Breast epithelium (tissue), 4 donors: ENCODE measurements at places on chromosomes 5 and 9.

GRCh38 chr9:100427366-100428263 lies 672 bp downstream of the MSANTD3 start:
- DNase-seq, result peak; percentile 53

- DNase-seq, result no peak
Observed at GRCh38 chr5:178361657-178362445, 129.2 kb upstream of the PHYKPL start.

DNA sequence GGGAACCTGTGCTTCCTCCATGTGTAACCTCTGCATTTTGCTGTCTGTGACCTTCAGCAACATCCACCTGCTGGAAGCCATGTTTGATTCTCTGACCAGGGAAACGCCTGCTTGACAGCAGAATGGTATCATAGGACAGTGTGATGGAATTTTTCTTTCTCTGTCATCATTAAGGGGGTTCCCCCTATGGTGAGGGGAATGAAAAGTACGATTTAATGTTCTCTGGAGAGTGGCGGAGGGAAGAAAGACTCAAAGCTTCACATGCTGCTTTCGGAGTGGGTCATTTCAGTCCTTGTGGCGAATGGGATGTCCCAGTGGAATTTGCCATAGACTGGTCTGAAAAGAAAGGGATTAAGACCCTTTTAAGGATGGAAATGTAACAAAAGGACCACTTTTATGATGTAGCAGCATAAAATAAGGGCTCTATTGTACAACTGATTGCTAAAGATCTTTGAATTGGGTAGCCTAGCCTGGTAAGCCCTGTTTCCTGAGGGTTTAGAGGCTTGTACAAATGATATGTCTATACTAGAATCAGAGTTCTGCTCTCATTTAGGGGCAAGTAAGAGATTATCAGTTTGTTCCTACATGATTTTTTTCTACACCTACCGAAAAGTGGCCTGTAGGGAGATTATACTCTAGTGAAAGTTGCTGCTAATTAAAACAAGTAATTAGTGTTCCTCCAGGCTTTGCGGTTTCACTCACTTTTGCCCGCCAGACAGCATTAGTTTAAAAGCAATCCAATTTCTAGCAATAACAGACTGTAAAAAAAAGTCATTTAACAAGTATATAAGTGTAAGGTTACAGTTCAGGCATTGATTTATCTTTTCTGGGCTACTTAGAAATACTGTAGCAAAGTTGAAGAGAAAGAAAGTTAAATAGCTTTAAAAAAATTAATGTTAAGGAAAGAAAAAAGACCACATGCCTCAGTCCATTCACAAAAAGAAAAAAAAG lies 904.5 kb downstream of the NR2F1-AS1 start:
- DNase-seq, result no peak

GRCh38 chr9:7509576-7510145 lies 289.9 kb downstream of the DMAC1 start:
- no peak for DNase-seq

DNA sequence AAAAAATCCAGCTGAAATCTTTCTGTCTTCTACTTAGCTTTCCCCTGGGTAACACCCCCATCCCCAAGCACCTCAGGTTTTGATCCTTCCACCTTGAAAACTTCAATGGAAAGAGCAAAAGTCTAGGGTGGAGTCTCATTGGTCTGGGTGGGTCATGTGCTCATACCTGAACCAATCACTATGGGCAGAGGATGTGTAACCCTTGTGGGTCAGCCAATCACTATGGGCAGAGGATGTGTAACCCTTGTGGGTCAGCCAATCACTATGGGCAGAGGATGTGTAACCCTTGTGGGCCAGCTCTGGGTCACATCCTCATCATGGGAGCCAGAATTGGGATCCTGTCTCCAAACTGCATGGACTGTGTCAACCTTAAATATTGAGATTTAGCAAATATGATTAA lies 18.5 kb downstream of the NAIF1 start:
- no peak for DNase-seq

DNA sequence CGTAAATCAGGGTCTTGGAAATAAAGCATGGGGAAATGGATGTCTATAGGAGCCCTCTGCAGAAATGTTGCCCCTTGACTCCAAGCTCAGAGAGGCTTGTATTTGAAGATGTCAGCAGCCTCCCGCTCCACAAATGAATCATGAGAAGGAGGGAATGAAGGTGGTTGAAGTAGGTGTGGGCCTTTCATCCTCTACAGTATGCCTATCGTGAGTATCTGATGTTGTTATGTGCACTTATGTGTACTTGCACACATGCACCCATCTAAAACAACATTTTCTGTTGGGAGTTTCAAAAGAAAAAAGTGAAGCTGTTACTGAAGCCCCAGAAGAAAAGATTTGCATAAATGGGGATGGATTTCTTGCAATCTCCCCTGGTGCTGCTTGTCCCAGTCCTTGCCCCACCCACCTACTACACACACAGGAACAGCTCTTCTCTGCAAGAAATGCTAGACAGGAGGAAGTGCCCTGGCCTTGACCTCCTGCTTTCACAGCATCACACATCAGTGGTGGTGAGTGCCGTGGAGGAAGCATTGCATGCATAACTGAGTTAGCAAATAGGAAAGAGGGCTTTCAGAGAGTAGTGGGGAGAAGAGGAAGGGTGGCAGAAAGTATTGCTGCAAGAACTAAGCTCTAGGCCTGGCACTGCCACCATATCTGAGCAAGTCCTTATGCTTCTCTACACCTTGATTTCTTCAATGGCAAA lies 156.1 kb downstream of the SNX18 start:
- no peak for DNase-seq

DNA sequence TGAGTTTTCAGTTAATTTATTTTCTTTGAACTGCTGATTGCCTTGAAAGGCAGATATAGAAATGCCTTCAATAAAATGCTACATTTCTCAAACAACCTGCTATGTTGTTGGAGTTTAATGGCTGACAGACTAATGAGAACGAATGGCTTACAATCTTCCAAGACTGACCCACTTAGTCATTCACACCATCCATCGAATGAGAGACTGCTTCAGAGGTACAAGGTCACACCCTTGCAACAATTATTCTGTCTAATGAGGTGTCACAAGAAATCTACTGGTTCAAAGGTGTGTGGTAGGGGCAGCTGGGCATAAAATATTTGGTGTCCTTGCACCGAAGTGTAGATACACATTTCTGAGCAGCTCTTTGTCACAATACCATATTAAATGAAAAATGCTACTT lies 18.3 kb downstream of the PTPRD start:
- DNase-seq, result no peak

- DNase-seq, result no peak
Observed at GRCh38 chr5:62305358-62305714, 670 bp upstream of the KIF2A start.

GRCh38 chr5:157709346-157709745 lies 21.9 kb upstream of the THG1L start:
- no peak for DNase-seq

DNA sequence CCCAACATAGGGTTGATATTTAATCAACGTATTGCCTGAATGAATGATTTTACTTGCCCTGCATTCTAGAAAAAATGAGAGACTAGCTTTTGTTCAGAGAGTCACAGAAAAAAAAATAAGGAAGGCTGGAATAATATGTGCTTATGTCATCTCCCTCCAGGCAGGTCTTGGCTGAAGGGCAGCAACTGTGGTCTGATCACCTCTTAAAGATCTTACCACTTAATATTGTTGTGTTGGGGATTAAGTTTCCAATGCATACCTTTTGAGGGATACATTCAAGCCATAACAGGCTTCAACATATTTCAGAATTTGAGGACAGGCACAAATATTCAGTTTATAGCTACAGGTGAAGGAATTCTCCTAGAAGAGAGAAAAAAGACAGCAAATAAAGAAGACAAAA lies 157.3 kb upstream of the S1PR3 start:
- no peak for DNase-seq

DNA sequence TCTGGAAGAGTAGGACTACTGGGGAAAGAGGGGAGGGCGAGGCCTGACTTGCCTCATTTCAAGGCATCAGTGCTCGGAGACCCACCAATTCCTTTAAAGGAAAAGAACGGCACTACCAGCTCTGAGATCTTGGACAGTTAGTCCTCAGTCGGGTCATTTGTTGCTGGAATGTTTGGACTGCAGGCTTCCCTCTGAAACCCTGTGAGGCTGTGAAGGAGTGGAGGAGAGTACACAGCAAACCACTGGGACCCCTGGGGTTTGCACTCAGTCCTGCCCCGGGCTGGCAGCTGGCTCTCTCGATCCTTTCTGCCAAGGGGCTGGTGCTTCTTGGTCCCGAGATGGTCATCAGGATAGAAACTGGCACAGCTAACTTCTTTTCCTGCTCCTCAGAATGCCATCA lies 194.5 kb downstream of the TRIO start:
- no peak for DNase-seq

DNA sequence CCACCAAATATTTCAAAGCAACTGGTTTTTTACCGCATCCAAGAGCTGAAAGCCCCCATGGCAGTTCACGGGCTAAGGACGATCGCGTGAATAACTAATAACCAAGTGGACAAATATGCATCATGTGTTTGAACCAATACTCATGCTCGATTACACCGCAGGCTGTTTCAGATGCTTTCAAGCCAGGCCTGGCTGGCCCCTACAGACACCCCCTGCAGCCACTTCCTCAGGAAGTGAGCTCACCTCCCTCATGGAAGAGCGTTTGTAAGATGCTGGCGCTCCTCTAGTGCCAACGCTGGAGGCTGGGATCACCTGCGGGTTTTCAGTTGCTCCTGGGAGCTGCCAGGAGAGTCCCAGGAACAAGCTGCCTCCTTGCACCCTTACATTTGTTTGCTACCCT lies 53.9 kb upstream of the PTCH1 start:
- no peak for DNase-seq

GRCh38 chr5:16668194-16668593 lies 51.4 kb upstream of the RETREG1 start:
- no peak for DNase-seq

GRCh38 chr5:67431191-67431590 lies 234.6 kb upstream of the CD180 start:
- DNase-seq, result no peak

DNA sequence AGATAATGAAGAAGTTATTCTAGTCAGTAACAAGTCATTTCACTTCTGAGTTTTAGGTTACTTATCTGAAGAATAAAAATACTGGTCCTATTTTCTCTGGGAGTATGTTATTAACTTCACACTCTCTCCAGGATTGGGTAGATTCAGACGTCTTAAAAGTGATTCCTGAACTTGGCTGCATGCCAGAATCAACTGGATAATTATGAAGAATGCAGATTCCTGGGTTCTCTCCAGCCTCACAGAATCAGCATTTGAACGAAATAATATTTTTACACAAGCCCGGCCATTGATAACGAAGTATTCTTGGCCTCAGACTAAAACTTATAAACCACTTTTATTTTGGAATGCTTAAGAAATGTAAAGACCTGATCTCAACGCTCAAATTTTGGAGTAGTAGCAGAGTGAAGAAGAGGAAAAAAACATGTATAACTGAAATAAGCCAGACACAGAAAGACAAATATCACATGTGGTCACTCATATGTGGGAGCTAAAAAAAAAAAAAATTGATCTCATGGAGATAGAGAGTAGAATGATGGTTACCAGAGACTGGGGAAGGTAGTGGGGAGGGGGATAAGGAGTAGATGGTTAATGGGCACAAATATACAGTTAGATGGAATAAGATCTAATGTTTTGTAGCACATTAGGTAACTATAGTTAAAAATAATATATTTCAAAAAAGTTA lies 507.3 kb downstream of the ISL1 start:
- no peak for DNase-seq

DNA sequence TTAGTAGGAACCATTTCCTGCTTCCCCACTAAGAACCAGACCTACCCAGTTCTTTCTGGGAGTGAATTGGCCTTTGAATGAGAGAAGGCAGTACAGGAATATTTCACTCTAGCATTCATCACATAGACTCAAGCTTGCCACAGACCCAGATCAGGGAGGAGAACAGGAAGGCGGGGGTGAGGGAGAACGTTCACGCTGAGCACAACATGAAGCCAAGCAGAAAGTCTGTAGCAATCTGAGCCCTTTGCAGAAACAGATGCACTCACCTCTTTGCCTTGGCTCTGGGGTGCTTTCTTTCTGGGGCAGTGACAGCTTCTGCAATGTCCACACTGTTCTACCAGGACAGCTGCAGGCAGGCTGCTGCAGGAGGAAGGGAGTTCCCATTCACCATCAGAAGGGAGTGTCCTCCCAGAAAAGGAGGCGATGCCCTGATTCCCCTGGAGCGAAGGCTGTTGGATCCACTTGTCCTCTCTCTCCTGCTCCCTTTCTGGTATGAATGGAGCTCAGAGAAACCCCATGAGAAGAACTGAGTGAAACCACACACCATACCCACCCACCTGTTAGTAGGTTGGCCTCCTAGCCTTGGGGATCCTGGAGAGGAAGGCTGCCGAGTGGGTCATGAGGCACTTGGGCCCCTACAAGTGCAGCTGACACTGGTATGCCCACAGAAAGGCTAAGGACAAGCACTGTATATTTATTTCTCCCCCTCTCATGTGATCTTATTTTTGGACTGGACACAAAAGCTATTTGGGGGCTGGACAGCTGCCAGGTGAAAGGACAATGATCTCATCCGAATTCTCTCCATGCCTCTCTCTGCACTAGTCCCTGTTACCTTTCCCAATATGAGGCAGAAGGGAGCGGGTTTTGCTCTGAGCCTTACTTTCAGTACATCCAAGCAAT lies 11.7 kb upstream of the FGF1 start:
- no peak for DNase-seq

GRCh38 chr9:115367780-115368525 lies 250.0 kb upstream of the TNC start:
- no peak for DNase-seq

DNA sequence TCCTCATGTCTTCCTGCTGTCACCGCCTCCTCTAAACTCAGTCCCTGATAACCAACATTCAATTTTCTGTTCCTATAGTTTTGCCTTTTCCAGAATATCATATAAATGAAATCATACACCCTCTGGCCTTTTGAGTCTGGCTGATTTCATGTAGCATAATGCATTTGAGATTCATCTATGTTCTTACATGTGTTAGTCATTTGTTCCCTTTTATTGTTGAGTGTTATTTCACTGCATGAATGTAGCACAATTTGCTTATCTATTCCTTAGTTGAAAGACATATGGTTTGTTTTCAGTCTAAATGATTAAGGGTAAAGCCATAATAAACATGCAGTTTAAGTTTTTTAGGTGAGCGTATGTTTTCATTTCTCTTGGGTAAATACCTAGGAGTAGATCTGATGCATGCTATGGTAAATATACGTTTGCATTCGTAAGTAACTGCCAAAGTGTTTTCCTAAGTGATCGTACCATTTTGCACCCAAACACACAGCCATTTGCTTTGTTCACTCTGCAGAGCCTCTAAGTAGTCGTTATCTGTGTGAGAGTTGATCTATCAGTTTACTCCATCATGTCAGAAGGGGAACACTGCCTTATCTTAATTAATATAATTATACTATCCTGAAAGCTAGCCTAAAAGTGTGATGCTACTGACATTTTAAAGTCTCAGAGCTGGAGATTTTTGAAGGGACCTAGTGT lies 460.8 kb downstream of the DMAC1 start:
- DNase-seq, result no peak
